ENCODE measurements at places on chromosomes 3 and 15.

DNA sequence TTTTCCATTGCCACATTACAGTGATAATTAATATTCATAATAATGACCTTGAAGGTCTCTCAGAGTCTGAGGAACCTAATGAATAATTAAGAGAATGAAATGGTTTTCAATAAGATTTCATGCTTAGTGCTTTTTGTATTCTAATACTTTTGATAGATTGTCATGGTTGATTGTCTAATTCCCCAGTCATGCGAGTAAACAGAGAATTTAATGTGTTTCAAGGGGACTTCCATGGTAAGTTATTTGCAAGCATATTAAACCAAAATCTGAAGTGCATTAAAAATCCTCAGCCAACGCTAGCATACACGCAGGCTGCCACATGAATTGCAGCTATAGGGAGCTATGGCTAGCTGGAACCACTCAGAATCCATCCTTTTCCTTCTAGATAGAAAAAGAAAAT lies 18.9 kb upstream of the ANO10 start:
- H3K27me3 ChIP-seq, result no peaks in the 10 kb centered on the region
- H3K36me3 ChIP-seq, result no peaks in the 10 kb centered on the region
- DNase-seq, result no peak
- peaks cover 15% of the 10 kb centered on the region for H3K4me1 ChIP-seq
- no peak overlapping the region for H3K4me3 ChIP-seq

- H3K36me3 ChIP-seq, result no peaks in the 10 kb centered on the region
- DNase-seq, result no peak
- H3K4me1 ChIP-seq, result no peaks in the 10 kb centered on the region
- no peak overlapping the region for H3K27ac ChIP-seq
- no peak overlapping the region for H3K4me3 ChIP-seq
These were observed 31.4 kb downstream of the POMGNT2 start for GRCh38 chr3:43074482-43074881.

DNA sequence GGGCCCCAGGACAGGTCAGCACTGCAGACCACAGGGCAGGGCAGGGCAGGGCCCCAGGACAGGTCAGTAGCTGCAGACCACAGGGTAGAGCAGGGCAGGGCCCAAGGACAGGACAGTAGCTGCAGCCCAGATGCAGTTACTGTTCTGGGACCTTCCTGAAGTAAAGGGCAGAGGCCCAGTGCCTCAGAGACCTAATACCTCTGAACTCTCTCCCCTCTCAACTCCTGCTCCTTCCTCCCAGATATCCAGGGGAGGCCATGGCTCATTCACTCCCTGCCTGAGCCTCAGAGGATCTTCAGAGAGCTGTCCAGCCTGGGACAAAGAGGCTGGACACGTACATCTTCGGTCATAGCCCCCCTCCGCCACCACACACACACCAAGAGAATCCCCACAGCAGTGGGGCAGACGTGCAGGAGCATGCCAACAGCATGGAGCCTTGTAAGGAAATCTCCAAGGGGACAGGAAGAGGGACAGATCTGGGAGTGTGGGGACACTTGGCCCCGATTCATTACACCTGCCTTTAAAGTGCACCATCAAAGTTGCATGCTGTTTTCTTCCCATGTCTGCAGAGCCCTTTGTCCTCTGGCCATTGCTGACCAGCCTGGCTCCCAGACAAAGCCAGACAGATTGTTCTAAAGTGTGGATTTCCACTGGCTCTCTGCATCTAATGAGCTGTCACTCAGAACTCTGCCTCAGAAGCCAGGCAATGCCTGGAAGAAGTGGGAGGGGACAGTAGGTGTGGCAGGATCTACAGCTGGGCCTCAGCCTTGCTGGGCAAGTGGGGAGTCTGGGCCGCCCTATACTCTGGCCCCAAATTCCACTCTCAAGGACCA lies 24.2 kb upstream of the BUB1B start:
- H3K27me3 ChIP-seq, result peaks cover 3% of the 10 kb centered on the region
- H3K4me1 ChIP-seq, result no peaks in the 10 kb centered on the region
- no peak for DNase-seq
- no peaks in the 10 kb centered on the region for H3K36me3 ChIP-seq

DNA sequence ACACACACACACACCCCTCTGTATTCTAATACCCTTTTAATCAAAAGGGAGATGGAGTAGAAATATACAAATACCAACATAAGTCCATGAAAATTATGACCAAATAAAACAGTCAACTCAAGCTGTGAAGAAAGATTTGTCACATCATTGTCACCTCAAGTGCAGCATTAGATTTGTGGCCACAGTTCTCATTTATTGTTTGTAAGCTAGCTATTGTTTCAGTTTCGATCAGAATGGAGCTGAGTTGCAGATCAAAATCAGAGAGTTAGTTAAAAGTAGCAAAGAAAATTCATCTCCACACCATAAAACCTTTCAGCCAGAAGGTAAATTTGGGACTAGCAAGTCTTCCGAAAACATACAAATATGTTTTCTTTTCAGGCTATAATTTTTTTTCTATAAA lies 267.7 kb upstream of the LMCD1 start:
- DNase-seq, result no peak
- H3K4me1 ChIP-seq, result no peaks in the 10 kb centered on the region
- H3K27ac ChIP-seq, result no peak overlapping the region
- H3K36me3 ChIP-seq, result no peaks in the 10 kb centered on the region

- no peaks in the 10 kb centered on the region for H3K36me3 ChIP-seq
- H3K27ac ChIP-seq, result no peak overlapping the region
- no peaks in the 10 kb centered on the region for H3K27me3 ChIP-seq
- no peak overlapping the region for H3K4me3 ChIP-seq
These were observed 11.7 kb downstream of the CHDH start for GRCh38 chr3:53834429-53835095.

DNA sequence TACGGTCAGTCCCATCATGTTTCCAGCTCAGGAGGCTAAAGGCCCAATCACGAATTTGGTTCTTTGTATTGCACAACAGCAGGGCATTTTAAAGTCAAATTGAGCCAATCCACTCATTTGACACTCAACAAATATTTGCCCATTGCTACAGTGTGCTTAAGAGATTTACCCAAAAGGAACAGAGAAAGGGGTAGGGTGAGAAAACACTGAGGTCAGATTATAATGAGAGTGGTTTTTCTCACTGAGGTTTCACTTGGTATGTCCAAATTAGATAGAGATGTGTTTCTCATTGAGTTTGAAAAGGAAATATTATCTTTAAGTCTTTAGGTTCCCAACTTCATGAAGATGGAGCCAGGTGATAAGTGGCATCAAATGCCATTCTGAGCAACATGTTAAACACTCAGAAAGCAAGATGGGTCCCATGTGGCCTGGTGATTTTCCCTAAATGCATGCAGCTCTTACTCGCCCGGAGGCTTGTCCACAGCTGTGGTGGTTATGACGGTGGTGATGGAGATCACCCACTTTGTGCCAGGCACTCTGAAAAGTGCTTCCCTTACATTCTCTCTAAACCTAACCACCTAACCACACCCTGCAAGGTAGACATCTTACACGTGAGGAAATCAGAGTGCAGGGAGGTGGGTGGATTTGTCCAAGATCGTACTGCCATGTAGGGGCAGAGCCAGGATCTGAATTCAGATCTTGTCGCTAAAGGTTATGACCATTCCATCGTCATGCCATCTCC lies 31.2 kb upstream of the USP3 start:
- H3K27me3 ChIP-seq, result no peaks in the 10 kb centered on the region
- DNase-seq, result no peak
- H3K36me3 ChIP-seq, result no peaks in the 10 kb centered on the region
- H3K4me1 ChIP-seq, result peaks cover 6% of the 10 kb centered on the region
- no peak overlapping the region for H3K4me3 ChIP-seq

DNA sequence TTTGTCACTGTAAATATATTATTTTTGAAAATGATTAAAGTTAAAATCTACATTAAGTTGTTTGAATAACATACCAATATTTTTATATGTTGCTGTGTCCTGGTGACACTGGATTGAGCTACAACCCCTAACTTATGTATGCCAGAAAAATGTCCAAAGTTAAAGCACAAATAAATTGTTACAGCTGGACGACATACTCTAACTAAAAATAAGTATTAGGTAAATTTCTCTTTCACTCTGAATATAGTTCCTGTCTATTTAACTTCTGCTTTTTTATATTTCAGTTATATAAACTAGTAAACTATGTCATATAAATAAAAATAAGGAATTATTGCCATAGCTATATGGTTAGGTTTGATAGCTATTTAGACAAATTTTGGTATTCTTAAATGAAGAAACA lies 118.5 kb upstream of the SAMMSON start:
- no peaks in the 10 kb centered on the region for H3K36me3 ChIP-seq
- H3K27me3 ChIP-seq, result no peaks in the 10 kb centered on the region
- no peak overlapping the region for H3K27ac ChIP-seq

DNA sequence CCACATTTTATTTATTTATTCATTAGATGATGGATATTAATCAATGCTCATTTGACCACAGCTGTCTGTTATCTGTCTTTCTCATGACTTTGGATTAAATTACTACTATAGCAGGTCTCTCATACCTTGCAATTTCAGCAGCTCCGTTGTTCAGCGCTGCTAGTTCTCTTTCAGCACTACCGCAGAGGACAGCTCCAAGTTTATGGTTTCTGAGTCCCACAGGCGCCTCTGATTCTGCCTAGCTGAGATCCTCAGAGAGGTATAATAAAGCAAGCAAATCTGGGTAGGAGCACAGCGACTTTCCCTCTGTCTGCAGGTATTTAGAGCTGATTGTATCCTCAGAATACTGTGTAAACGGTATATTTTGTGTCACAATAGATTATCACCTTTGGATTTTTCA lies 204.9 kb downstream of the CNTN4 start:
- H3K4me3 ChIP-seq, result no peak overlapping the region
- H3K4me1 ChIP-seq, result no peaks in the 10 kb centered on the region
- H3K27ac ChIP-seq, result no peak overlapping the region
- H3K27me3 ChIP-seq, result no peaks in the 10 kb centered on the region
- no peaks in the 10 kb centered on the region for H3K36me3 ChIP-seq
- DNase-seq, result no peak

Measured in endothelial cell of umbilical vein (primary cell).